ENCODE measurements at places on chromosomes 6 and 20. TPM values are rescaled to one million over a fixed set of nuclear protein-coding genes. Genes with fewer than 3 reads are reported as not detected.

Gene ZNF334
- total RNA-seq = 3.7 TPM

Gene LKAAEAR1
- total RNA-seq = not detected

Gene PRND
- not detected for total RNA-seq

Gene OR2H2
- total RNA-seq = not detected

Gene OSTM1
- 54.1 TPM for total RNA-seq

DNA sequence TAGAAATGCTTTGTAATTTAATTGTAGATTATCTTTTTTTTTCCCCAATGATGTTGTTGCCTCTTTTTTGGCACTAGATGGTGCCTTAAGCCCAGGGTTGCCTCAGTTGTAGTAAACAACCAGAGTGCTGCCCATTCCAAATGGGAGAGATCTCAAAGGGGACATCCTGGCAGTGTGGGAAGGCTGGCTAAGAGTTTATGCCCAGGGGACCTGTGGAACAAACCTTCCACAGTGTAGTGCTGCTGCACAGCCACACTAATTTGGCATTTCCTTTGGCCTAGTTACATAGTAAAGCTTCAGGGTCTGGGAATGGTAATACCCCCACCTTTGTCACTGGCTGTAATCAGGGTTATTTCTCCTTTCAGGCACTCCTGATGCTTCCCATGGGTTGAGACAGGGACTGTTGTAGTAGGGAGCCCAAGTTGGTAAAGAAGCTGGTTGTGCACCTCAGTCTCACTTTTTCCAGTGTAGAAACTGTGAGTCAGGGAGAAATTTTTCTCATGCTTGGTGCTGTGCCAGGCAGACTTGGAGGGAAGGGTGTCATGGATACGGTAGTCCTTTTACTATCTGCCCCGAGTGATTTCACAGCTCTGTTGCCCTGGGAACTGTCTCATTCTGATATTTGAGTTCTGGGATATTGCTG is 177.8 kb upstream of the ECI2 start:
- peak; percentile 89 for DNase-seq
- peak overlapping the region; percentile 97 for H3K27ac ChIP-seq
- no peaks in the 10 kb centered on the region for H3K27me3 ChIP-seq
- peak overlapping the region; percentile 62 for H3K4me3 ChIP-seq
- H3K4me1 ChIP-seq = peaks cover 36% of the 10 kb centered on the region
- peaks cover 13% of the 10 kb centered on the region for H3K36me3 ChIP-seq

GRCh38 chr20:63270606-63271325 is 1.8 kb upstream of the ARFGAP1 start:
- H3K4me1 ChIP-seq = peaks cover 25% of the 10 kb centered on the region
- H3K36me3 ChIP-seq = no peaks in the 10 kb centered on the region
- no peak overlapping the region for H3K27ac ChIP-seq
- H3K27me3 ChIP-seq = no peaks in the 10 kb centered on the region
- no peak for DNase-seq

Gene HSPA12B
- total RNA-seq = not detected

Gene NKX2-4
- not detected for total RNA-seq

All from osteocyte (in vitro differentiated cells).